Colonic mucosa (tissue), 4 donors: ENCODE measurements at places on chromosomes 12 and 14. TPM values are rescaled to one million over a fixed set of nuclear protein-coding genes. Genes with fewer than 3 reads are reported as not detected.

The LHX5 gene
- not detected for total RNA-seq

- peak within 1 kb of the TSS; percentile 62 for H3K4me3 ChIP-seq
- peak within 1 kb of the TSS; percentile 98 for H3K27ac ChIP-seq
- H3K27me3 ChIP-seq: no peaks in the 10 kb centered on the region
- no peaks in the 10 kb centered on the region for H3K36me3 ChIP-seq
- peak; percentile 95 for DNase-seq
- H3K4me1 ChIP-seq: peaks cover 10% of the 10 kb centered on the region
Measured at GRCh38 chr14:20412876-20413743, at the start of gene TEP1. TSS of gene TEP1 (minus strand) at chr14:20413501. CDS start at chr14:20408439, 5,062 bp downstream.

- H3K27me3 ChIP-seq: no peaks in the 10 kb centered on the region
- no peak overlapping the region for H3K4me3 ChIP-seq
- no peak overlapping the region for H3K27ac ChIP-seq
Measured at GRCh38 chr12:6041891-6042290, 82.6 kb downstream of the VWF start.

DNA sequence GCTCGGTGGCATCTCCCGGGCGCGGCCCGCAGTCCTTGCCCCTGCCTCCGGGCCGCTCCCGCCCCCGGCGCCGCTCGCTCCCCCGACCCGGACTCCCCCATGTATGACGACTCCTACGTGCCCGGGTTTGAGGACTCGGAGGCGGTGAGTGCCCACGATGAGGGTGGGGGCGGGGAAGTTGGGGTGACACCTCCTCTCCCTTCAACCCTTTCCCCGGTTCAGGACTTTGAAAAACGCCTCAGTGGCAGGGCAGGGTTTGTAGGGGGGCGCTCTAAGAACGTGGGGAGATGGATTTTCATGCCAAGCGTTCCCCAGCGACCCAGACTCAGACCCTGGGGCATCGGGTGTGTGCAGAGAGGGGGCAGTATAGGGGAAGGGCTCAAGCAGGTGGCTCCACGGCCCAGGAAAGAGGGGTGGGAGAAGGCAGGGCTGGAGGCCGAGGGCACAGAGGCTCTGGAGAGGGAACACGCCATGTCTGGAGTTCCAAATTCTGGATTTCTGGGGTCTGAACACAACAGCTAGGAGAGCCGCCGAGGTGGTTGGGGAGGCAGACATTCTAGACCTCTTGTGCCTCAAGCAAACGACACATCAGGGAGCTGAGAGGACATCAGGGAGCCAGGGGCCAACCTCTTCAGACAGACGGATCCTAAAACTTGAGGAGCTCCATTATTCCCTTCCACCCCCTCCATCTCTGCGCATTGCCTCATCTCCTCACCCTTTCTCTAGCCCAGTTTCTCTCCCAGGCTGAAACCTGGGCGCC lies 715 bp downstream of the CACNB3 start:
- H3K4me3 ChIP-seq: peak overlapping the region; percentile 62
- no peaks in the 10 kb centered on the region for H3K27me3 ChIP-seq
- peak; percentile 69 for DNase-seq
- no peak overlapping the region for H3K27ac ChIP-seq
- H3K4me1 ChIP-seq: peaks cover 8% of the 10 kb centered on the region

DNA sequence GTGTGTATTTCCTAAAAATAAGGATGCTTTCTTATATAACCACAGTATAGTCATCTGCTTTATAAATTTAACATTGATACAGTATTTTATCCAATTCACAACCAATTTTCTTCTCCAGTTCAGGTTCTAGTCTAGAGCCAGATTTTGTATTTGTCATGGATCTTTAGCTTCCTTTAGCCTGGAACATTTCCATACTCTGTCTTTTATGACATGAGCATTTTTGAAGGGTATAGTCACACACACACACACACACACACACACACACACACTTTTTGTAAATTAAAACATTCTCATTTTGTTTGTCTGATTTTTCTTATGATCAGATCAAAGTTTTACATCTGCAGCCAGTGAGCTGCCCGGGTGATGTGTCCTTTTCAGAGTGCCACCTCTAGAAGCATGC lies 25.4 kb downstream of the CGRRF1 start:
- DNase-seq: no peak
- H3K36me3 ChIP-seq: no peaks in the 10 kb centered on the region
- no peak overlapping the region for H3K4me3 ChIP-seq
- H3K4me1 ChIP-seq: peaks cover under 1% of the 10 kb centered on the region
- H3K27me3 ChIP-seq: no peaks in the 10 kb centered on the region

DNA sequence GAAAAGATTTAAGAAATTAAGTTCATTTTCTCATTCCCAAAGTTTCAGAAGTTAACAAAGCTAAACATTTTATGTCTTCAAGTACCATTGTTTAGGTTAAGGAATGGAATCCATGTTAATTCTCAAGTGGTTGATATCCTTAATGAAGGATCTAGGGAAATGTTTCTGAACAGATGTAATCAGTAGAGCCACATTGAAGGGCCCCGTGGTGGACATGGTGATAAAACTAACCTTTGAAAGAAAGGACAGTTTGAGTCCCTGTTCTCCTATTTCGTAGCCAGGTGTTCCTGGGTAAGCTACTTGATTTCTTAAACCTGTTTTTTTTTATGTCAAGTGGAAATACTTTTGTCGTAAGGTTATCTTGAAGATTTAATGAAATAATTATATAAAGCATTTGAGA lies 4.6 kb downstream of the PPM1A start:
- no peaks in the 10 kb centered on the region for H3K36me3 ChIP-seq
- no peaks in the 10 kb centered on the region for H3K27me3 ChIP-seq
- peak overlapping the region; percentile 39 for H3K27ac ChIP-seq
- DNase-seq: no peak
- no peaks in the 10 kb centered on the region for H3K4me1 ChIP-seq

DNA sequence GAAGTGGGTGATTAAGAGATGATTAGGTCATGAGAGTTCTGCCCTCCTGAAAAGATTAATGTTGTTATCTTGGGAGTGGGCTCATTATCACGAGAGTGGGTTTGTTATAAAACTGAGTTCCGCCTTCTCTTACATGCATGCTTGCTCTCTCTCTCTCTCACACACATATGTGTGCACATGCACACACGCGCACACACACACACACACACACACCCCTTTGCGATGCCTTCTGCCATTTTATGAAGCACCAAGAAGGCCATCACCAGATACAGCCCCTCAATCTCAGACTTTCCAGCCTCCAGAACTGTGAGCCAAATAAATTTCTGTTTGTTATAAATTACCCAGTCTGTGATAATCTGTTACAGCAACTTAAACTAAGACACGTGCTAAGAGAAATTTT lies 5.7 kb upstream of the SLC41A2 start:
- H3K27me3 ChIP-seq: no peaks in the 10 kb centered on the region
- H3K27ac ChIP-seq: no peak overlapping the region
- H3K4me1 ChIP-seq: peaks cover 5% of the 10 kb centered on the region
- no peak overlapping the region for H3K4me3 ChIP-seq

DNA sequence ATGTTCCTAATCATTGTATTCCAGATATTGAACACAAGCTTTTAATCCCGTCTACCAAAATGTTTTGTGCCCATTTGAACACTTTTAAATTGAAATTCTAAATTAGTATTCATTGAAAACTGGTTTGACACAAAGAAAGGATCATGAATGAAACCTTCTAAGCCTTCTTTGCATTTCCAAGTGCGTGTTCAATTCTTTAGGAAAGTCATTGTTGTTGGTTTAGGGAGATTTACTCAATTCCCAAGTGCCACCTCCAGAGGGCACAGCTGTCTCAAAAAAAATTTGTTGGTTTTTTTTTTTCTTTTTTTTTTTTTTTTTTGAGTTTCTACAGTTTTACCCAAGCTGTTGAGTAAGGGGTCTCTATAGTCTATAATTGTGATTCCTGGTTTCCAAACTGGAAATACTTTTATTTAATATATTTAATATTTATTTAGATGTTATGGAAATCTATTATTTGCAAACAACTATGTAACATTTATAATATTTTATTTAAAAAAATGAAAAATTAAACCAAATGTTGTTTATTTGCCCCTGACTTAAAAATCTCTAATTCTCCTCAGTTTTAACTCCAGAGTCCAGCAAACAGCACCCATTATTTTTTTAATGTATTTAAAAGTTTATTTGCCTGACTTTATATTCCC lies 79.9 kb downstream of the NEDD1 start:
- peaks cover 7% of the 10 kb centered on the region for H3K27me3 ChIP-seq
- no peaks in the 10 kb centered on the region for H3K4me1 ChIP-seq
- DNase-seq: no peak
- H3K36me3 ChIP-seq: no peaks in the 10 kb centered on the region
- H3K4me3 ChIP-seq: no peak overlapping the region

The TAS2R30 gene
- 2.0 TPM for total RNA-seq

GRCh38 chr12:64595863-64596793 lies 14.2 kb upstream of the RASSF3 start:
- no peaks in the 10 kb centered on the region for H3K4me1 ChIP-seq
- H3K36me3 ChIP-seq: no peaks in the 10 kb centered on the region
- no peak overlapping the region for H3K27ac ChIP-seq
- no peak for DNase-seq
- no peak overlapping the region for H3K4me3 ChIP-seq
- no peaks in the 10 kb centered on the region for H3K27me3 ChIP-seq

- H3K27ac ChIP-seq: no peak overlapping the region
- no peaks in the 10 kb centered on the region for H3K27me3 ChIP-seq
- H3K4me3 ChIP-seq: no peak overlapping the region
Measured at GRCh38 chr12:106025129-106025528, 113.6 kb downstream of the NUAK1 start.

- no peaks in the 10 kb centered on the region for H3K4me1 ChIP-seq
- no peak overlapping the region for H3K27ac ChIP-seq
- H3K36me3 ChIP-seq: no peaks in the 10 kb centered on the region
Measured at GRCh38 chr12:49636979-49637755, 13.8 kb downstream of the PRPF40B start.

- peaks cover 9% of the 10 kb centered on the region for H3K4me1 ChIP-seq
- H3K27ac ChIP-seq: no peak overlapping the region
- no peaks in the 10 kb centered on the region for H3K27me3 ChIP-seq
Measured at GRCh38 chr12:5493018-5493417, 61.1 kb downstream of the NTF3 start.

The FAM186B gene
- 0.27 TPM for total RNA-seq

- no peaks in the 10 kb centered on the region for H3K4me1 ChIP-seq
- no peaks in the 10 kb centered on the region for H3K36me3 ChIP-seq
- DNase-seq: no peak
- H3K27ac ChIP-seq: no peak overlapping the region
- H3K4me3 ChIP-seq: no peak overlapping the region
- H3K27me3 ChIP-seq: no peaks in the 10 kb centered on the region
Measured at GRCh38 chr12:5830111-5830510, 114.9 kb downstream of the ANO2 start.

The EPYC gene
- total RNA-seq: not detected

GRCh38 chr14:69574263-69574953 lies at the start of gene CCDC177:
TSS of gene CCDC177 (minus strand) at chr14:69574871. CDS start at chr14:69573622, 1,249 bp downstream.
- DNase-seq: peak; percentile 63
- no peak within 1 kb of the TSS for H3K27ac ChIP-seq

DNA sequence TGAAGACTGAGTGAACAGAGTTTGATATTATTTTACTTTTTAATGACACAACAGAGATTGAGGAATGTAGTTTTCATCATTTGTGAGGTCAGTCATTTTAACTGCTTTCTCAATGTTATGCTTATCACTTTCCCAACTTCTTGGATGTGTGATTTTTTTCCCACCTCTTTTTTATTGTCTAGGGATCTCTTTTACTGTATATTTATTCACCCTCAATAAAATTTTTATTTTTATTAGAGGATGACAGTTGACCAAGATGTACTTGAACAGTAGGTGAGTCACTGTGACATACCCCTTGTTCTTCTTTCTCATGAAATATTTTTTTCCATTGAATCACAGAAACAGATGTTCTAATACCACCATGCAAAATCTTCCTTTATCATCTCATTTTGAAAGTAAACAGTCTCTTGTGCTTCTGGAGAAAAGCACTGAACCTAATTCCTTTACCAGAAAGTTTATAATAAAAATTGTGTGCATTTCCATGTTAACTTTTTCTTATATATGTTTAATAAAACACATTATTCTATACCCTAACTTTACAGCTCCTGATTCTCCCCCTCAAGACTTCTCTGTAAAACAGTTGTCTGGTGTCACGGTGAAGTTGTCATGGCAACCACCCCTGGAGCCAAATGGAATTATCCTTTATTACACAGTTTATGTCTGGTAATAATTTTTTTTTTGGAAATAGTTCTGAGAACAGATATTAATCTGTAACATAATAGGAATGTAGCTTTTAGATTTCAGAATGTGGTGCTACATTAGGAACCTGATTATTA lies 65.9 kb downstream of the PTPRQ start:
- no peaks in the 10 kb centered on the region for H3K36me3 ChIP-seq
- no peaks in the 10 kb centered on the region for H3K27me3 ChIP-seq
- no peak overlapping the region for H3K27ac ChIP-seq
- H3K4me3 ChIP-seq: no peak overlapping the region
